ENCODE measurements at places on chromosomes 3 and 15.

DNA sequence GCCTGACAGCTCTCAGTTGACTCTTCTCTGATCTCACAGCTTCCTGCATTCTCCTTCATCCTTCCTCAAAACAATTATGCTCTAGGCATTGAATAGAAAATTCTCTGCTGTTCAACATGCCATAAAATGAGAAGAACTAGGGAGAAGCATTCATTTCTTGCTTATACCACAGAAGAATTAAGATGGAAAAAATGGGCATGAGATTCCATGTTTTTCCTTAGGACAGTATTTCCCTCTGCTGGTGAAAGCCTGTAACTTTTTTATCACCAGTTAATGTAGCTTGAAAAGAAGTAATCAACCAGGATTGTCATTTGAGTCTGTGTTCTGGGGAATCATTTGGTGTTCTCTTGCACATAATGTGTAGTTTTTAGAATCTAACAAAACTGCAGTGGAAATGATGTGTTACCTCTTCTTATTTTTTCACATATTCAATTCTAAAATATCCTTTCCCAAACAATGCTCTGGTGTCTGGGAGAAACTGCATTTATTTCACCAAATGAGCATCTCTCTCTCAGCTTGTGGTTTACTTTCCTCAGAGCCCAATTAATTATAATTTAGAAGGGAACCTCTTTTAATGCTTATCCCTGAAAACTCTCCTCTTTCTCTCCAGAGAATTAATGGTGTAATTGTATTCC, 92.8 kb upstream of the DCBLD2 start:
- peak; percentile 62 for DNase-seq

DNA sequence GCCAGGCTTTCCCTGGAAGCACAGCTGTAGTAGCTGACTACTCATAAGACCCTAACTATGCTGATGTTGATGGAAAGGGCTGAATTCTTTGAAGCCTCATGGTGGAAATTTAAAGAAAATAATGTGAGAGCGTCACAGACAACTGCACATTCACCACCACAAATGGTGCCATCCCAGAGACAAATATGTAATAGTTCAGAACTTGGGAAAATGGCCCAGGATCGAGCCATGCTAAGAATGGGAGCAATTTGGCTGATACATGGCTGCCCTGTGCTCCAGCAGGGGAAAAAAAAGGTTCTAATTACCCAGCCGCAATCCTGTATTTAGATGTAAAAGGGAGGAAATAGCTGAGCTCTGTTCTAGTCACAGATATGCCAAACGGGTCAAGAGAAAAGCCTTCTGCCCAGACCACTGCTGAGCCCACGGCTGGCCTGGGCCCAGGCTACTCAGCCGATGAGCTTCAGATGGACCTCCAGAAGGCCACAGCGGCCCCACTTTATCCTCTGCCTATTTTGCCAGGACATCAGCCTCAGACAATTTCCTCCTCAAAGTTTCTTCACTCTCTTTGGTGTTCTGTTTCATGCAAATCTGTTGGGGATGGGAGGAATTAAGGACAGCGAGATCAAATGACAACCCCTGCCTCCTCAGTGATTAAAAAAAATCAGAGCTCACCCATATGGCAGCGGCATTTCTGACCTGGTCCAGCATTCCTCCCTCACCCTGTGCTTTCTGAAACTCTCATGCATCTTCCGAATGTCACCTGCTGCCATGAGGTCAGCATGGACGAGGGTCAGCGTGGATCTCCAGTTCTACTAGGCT, 54.5 kb upstream of the MEX3B start:
- DNase-seq = no peak

DNA sequence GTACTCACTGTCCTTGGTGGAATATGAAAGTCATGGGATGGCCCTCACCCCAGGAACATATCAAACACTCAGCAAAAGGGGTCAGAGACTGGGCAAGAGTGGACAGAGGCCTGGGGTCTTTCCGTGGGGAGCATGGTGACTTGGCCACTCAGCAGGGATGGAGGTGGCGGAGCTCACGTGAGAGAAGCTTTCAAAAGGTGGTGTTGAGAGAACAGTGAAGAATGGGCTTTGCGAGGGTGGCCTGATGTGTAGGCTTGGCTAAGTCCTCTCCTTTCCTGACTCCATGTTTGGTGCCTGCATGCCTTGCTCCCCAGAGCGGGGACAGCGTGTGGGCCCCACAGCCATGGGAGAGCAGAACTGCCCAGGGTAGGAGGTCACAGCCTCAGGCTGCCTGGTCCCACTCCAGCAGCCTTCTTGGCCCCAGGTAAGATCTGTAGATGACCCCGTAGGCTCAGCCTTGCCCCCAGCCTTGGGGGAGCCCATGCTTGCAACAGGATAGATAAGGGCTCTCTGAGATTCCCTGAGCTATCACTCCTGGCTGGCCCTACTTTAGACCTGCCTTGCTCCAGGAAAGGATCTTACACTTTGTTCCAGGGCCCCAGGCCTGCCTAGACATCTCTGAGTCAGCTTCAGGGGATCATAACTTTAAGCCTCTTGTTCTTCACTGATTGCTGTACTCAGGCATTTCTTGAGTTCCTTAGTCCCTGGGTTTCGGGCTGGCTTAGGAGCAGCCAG, 17.0 kb downstream of the RPLP1 start:
- no peak for DNase-seq

- DNase-seq = no peak
Measured at GRCh38 chr15:42384597-42384996, 25.3 kb downstream of the CAPN3 start.

DNA sequence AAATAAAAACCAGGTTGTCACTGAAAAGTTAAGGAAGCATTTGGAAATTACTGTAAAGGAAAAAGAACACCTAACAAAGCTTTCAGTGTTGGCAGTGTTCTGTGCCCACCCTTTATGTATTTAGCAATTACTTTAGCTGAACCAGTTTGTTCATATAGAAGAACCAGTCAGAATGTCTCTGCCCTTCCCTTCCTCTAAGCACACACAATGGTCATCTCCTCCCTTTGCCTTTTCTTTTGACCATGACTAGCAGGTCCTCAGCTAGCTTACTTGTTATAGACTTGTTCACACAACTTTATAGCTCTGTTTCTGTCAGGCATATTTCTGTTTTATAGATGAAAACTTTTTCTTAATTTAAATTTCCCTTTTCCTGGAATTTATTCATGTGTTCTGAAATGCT, 59.6 kb downstream of the AKAP13 start:
- no peak for DNase-seq

DNA sequence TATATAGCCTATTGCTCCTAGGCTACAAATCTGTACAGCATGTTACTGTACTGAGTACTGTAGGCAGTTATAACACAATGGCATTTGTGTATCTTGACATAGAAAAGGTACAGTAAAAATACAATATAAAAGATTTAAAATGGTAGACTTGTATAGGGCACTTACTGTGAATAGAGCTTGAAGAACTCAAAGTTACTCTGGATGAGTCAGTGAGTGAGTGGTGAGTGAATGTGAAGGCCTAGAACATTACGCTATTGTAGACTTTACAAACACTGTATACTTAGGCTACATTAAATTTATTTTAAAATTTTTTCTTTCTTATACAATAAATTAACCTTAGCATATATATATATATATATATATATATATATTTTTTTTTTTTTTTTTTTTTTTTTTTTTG, 140.0 kb upstream of the UBE2E1 start:
- no peak for DNase-seq

GRCh38 chr3:136899622-136900158, 37.7 kb downstream of the NCK1 start:
- DNase-seq = no peak

- no peak for DNase-seq
Measured at GRCh38 chr3:186152889-186153292, 44.0 kb upstream of the ETV5 start.
